SHP77 (cell line): ENCODE measurements at places on chromosomes 2 and 18.
A peak's percentile ranks its signal among the peaks of the same experiment; 100 is the strongest.

GRCh38 chr2:100862081-100862480, 42.1 kb downstream of the NPAS2 start:
- no peak for DNase-seq

DNA sequence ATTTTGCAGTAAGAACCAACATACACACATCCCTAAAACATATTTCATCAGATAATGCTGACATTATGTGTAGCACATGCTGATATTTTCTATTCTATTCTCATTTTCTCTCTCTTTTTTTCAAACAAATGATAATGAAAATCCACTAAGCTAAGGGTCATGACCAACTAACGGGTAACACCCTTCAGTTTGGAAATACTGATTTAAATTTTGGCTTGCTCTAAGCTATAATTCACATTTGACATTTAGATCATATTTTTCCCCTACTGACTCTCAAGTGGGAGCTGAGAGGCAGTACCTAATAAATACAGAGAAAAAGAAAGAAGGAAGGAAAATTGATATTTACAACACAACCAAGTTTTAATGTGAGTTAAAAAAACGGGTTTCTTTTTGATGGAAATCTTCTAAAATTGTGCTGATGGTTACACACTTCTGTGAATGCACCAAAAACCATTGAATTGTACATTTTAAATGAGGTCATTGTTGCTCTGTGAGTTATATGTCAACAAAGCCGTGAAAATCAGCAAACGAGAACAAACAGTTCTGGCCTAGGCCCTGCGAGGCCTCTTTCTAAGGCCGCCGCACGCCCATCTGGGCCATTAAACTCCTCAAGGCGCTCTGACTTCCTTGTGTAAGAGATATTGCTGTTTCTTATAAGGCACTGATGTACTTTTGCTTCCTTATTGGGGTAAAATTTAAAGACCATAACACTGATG, 124.2 kb downstream of the GALR1 start:
- peak; percentile 7 for DNase-seq

DNA sequence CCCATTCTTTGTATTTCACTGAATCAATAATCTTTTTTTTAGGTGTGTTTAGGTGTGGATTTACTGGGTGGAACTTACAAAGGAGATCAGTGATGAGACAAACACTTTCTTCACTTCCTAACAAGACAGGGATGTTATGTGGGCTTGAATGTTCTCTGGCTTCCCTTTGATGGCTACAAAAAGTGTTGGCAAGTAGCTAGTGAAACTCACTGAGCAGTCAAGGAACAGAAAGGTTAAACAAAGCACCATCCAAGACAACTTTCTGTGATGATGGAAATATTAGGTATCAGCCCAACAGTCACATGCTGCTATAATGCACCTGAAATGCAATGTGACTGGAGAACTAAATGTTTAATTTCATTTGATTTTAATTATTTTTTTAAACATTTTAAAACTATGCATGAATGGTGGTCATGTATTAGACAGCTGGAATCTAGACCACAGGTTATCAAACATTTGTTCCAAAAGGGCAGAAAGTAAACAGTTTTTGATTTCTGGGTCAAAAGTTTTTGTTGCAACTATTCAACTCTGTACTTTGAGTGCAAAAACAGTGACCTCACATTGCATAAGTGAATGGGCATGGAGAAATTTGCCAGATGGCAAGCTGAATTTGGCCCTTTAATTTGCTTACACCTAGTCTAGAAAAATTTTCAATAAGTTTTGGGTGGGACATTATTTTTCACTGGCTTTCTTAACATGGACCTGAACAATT, 1272.7 kb upstream of the TMEFF2 start:
- no peak for DNase-seq

GRCh38 chr2:75489721-75490120, 71.0 kb downstream of the EVA1A start:
- DNase-seq: no peak

- DNase-seq: no peak
Observed at GRCh38 chr18:2312440-2312839, 258.9 kb downstream of the METTL4 start.

DNA sequence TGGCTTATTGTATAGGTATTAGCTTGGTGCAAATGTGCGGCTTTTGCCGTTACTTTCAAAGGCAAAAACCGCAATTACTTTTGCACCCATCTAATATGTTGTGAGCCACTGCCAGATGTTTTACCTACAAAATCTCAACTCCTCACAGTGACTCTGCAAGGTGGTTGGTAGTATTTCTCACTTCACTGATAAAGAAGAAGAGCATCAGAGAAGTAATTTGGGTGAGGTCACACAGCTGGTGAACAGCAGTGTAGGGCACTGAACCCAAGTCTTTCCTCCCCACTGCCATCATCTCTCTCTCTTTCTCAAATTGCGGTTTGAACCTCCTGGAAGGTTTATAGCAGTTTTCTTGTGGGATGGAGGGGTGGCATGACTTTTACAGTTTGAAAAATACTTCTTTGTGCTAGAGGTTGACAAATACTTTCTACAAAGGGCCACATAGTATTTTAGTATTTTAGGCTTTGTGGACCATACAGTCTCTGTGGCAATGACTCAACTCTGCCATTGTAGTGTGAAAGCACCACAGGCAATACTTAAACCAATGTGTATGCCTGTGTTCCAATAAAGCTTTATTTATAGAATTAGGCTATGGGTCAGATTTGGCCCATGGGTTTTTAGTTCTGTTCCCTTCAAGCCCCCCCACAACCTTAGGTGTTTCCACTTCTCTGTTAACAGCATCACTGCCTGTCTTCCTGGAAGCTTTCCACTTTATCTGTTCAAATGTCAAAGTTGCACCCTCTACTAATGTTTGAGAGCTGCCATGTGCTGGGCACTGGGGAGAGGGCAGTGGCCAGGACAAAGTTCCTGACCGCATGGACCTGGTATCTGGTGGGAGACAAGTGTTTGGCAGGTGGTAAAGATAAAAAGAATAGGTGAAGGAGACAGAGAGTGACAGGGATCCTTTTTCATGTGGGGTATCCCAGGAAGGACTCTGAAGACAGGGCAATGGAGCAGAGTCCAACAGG, 30.1 kb downstream of the FHOD3 start:
- no peak for DNase-seq
